Anterior cingulate cortex (tissue), 58 donors: ENCODE measurements at places on chromosomes 1 and 21.

- no peak for DNase-seq
Measured at GRCh38 chr1:114586513-114587047, 5.2 kb upstream of the BCAS2 start.

- no peak for DNase-seq
Measured at GRCh38 chr21:31846690-31847089, 26.1 kb upstream of the HUNK start.

- DNase-seq = no peak
Measured at GRCh38 chr1:163083690-163084089, 14.5 kb downstream of the RGS4 start.

GRCh38 chr1:237179503-237179902 lies 137.5 kb downstream of the RYR2 start:
- no peak for DNase-seq

DNA sequence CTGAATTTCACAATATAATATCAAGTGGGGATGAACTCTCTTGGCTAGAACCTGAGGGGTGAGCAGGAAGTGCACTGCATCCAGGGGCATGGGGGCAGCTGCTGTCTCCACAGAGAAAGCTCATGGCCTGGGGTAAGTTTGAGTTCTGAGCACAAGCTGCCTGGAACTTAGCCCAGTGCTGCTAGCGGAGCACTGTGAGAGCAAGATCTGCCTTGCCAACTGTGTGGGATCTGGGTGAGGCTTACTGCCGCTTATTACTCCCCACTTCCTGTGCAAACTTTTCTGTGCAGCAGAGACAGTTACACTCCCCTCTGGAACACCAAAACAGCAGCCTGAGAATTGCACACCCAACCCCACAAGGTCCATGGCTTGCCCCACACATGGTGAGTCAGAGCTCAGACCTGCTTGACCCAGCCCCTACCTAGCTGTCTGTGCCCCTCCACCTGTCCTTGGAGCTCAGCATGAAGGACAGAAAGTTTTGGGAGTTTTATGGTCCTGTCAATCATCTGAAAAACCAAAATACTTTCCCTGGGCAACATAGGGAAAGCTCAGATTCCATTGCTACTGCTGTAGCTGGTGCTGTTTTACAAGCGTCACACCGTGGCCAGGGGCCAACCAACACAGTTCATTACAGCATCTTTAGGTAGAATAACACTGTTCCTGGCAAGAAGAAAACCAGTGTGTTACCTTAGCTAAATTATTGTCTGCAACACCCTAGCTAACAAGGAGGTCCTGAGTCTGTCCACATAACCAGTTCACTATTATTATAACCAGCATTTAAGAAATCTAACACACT lies 762.1 kb upstream of the NEGR1 start:
- DNase-seq = no peak

GRCh38 chr1:14310476-14310875 lies 288.0 kb upstream of the KAZN start:
- DNase-seq = no peak

DNA sequence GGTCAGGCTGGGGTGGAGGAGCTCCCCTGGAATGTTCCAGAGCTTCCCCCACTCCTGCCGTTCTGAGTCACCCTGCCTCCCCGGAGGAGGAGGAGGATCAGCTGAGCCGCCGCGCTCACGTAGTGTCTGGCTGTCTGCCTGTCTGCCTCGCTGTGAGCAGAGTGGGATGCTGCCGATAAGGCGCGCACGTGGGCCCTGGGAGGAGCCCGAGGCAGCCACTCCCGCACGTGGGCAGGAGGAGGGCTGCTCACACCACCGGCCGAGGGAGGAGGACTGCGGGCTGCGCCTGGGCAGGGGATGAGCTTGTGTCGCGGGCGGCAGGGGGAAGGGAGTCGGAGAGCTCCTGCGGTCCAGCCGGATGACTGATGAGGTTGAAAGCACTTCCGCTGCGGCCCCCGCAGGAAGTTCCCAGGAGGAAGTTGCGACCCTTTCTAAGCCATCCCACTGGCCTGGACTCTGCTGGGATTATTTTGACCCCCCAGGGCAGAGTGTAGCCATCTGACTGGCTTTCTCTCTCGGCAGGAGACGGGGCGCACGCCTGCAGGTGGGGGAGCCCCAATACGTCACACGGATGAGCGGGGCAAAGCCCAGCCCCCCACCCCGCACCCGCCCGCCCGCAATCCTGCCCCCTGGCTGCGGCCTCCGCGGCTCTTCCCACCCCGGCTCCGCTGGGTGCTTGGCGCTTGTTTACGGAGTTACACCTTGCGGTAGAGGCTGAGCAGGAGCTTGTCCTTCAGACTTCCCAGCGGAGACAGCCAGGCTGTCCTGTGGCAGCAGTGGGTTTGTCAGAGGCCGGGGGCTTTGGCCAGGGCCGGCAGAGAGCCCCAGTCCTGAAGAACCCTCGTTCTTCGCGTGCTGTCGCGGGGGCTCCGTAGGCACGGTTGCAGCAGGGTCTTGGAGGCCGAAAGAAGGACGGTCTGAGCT lies 9.8 kb downstream of the PDXK start:
- DNase-seq = peak; percentile 91

DNA sequence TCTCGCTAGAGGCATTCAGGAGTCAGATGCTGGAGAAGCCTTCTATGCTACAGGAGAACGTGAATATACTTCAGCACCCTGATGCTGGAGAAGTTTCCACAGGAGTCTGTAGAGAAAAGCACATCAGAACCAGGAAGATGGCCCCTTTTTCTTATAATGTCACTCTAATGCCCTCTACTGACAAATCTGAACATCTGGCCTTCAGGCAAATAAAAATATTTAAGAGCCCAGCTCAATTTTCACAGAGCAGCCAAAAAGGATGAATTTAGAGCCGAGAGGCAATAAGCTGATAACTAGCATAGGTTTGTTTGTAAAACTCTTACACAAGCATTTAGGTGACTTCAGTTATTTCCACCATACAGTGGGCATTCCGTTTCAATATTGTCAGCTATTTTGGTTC lies 3.8 kb upstream of the RRP15 start:
- no peak for DNase-seq

- DNase-seq = no peak
Measured at GRCh38 chr21:34845521-34846451, 177.0 kb downstream of the CLIC6 start.

GRCh38 chr1:241677201-241677600 lies 25.1 kb downstream of the WDR64 start:
- DNase-seq = no peak

DNA sequence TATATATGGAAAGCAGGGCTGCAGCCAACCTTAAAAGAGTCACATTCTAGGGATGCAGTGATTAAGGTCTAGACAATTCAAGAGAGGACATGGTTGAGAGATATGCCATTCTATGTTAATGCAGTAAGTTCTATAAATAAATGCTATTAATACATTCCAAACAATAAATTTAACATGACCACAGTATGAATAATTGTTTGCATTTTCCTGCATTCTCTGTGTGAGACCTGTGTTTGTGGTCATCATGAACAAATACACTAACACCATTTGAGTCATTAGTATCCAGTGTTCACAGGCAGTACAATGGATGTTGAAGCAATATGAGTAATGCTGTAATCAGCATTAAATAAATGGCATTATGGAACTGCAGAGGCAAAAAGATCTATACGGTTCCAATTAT lies 5.5 kb upstream of the ZRANB2 start:
- DNase-seq = no peak

GRCh38 chr21:33543505-33544129 lies 779 bp downstream of the SON start:
- DNase-seq = no peak

DNA sequence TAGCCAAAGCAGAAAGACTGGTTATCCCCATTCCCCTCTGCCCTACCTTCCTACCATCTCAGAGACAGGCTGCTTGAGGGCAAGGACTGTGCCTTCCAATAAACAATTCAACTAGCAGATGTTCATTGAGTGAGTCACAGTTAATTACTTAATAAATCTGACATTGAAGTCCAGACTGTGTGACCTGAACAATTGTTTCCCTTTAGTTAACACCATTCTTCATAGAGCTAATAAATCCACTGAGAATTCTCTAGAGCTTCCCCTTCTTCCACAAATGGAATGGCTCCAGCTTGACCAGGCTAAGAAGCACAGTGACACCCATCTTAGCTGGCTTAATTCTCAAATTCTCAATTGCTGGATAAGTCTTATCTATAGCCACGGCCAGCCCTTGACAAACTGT lies 61.9 kb upstream of the GJA5 start:
- no peak for DNase-seq

- no peak for DNase-seq
Measured at GRCh38 chr1:220888417-220888986, 9.3 kb downstream of the HLX start.

DNA sequence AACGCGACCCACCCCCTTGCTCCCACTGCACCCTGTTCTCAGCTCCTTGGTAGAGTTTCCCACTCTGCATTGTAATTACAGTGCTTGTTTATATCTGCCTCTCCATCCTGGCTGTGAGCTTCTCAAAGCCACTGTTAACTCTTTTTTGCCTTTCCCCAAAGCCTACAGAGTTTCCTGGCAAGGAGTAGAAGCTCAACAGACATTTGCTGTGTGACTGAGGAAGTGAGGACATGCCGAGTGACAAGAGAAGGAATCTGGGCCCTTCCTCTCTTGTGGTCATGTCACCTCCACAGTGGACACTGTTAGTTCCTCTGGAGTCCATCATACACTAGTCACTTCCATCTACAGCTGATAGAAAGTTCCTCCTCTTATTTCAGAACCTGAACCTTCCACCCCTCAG lies 6.1 kb upstream of the IGSF8 start:
- no peak for DNase-seq

- no peak for DNase-seq
Measured at GRCh38 chr1:169624912-169625311, 5.0 kb downstream of the SELP start.

GRCh38 chr1:99680270-99680669 lies 34.4 kb downstream of the PALMD start:
- no peak for DNase-seq

DNA sequence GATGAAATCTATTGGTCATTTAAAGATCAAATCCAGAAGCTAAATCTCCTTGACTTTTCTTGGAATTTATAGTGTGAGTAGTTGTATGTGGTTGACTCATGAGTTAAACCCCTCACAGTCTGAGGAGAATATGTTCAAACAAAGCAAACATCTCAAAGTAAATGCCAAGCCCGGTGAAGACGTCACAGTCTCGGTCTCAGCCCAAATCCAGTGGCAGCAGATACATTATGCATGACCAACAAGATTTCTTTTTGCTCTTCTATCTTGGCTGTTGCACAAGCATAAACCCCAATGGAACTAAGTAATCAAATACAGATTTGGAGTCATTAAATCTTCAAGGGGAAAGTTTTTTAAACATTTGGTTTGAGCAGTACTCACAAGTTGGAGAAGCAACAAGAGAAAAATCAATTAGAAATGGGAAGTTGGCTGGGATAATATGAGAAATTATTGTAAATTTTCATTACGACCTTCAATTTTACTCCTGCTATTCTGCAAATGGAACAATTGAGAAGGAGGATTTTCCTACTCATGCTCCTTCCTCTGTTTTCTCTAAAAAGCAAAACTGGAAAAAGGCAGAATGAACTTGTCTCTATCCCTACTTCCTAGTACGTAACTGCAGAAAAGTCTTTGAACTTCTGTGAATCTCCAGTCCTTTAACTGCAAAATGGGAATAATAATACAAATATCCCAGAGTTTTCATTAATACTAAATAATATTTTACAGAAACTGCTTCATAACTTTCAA lies 575.8 kb downstream of the NUF2 start:
- DNase-seq = no peak

DNA sequence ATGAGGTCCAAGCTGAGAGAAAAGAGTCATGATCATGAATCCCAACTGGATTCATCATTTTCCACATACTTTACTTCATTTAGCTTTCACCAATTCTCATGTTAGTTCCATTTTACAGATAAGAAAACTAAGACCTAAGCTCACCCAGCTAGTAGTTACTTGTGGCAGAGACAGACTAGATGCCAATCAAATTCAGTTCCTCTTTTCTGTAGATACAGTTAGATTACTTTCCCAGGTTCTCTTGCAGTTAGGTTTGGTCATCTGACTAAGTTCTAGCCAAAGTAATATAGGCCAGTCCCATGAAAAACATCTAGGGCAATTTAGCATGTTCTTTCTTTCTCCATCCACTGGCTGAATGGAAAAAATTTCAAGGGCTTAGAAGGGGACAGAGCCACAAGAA lies 8.9 kb upstream of the KCND3 start:
- no peak for DNase-seq
